Mesothelial cell of epicardium (in vitro differentiated cells): ENCODE measurements at places on chromosomes 1 and 21. TPM values are rescaled to one million over a fixed set of nuclear protein-coding genes. Genes with fewer than 3 reads are reported as not detected.

GRCh38 chr1:112284796-112285195 lies 111.2 kb upstream of the CTTNBP2NL start:
- DNase-seq: no peak

The NIPAL3 gene
- total RNA-seq: 19.3 to 21.3 TPM (median 20.6 TPM) in 3 replicates

- DNase-seq: no peak
Observed at GRCh38 chr21:32392299-32392879, 423 bp downstream of the URB1 start.

GRCh38 chr1:245493029-245493428 lies 338.2 kb downstream of the KIF26B start:
- DNase-seq: no peak

DNA sequence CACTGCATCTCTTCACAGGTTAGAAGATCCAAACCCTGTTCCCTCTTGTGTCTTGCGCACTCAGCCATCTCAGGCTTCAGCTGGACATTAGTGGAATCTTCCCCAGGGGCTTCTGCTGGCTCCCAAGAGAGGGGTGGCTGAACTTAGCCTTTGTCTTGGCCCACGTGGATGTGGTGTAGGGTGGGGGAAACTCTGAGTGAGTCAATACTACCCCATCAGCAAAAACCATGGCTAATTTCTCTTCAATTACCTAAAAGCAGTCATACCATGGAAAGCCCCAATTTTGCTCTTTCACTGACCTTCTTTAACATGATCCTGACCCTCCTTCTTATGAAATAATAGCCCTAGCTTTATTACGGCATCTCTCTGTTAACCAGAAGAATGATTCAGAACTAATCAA lies 72.5 kb upstream of the RAB3GAP2 start:
- no peak for DNase-seq

The CD52 gene
- total RNA-seq: 1.1 to 1.9 TPM (median 1.6 TPM) in 3 replicates

DNA sequence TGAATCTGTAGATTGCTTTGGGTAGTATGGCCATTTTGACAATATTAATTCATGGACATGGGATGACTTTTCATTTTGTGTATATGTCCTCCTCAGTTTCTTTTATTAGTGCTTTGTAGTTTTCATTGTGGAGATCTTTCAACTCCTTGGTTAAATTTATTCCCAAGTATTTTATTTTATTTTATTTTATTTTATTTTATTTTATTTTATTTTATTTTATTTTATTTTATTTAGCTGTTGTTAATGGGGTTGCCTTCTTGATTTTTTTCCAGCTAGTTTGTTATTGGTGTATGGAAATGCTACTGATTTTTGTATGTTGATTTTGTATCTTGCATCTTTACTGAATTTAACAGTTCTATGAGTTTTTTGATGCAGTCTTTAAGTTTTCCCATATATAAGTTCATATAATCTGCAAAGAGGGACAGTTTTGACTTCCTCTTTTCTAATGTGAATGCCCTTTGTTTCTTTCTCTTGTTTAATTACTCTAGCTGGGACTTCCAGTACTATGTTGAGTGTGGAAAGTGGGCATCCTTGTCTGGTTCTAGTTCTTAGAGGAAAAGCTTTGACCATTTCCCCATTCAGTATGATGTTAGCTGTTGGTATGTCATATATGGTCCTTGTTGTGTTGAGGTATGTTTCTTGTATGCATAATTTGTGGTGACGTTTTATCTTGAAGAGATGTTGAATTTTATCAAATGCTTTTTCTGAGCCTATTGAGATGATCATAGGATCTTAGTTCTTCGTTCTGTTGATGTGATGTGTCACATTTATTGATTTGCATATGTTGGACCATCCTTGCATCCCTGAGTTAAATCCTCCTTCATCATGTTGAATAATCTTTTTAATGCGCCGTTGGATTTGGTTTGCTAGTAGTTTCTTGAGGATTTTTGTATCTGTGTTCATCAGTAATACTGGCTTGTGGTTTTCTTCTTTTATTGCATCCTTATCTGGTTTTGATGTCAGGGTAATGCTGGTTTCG lies 14.3 kb downstream of the CEPT1 start:
- DNase-seq: no peak

The PDC gene
- total RNA-seq: not detected in 3 replicates

DNA sequence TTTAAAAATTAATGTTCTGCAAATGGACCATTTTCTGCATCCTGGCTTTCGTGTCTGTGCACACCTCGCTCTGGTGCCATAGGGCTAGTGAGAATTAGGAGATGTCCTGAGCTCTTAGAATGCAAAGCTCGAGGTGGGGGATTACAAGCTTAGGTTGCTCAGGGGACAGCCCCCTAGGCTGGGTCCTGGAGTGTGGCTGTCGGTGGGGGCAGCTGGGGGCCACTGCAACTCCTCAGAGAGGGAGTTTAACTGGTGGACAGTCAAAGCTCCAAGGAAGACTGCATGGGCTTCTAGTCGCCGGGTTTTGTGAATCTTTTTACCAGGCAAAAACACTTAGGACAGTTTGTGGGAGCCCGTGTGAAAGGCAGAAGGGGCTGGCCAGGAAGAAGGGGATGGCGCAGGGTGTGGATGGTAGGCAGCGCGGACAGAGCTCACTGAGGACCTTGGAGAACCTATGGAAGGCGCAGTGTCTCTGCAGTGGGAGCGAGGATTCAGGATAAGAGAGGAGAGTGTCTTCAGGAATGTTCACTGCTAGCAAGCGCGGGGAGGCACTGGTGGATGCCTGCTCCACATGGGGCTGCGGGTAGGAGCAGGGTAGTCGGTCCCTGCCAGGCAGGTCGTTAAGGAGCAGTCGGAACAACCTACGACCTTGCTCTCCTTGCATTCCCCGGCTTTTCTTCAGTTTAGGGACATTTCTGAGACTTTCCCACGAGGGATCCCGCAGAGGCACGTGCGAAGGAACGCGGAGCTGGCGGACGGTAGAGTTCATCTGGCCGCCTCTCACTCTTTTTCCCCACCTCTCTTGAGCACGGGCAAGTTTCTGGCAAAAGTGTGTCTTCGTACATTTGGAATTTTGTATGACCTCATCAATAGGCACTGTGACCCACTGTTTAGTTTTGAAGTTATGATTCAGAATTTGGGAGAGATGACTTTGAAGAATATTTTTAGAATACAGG lies 12.9 kb upstream of the KCNE1 start:
- DNase-seq: no peak

The SLC44A3 gene
- 9.2 to 13.2 TPM (median 11.2 TPM) in 3 replicates for total RNA-seq

The NPPB gene
- 1.3 to 2.5 TPM (median 2.3 TPM) in 3 replicates for total RNA-seq

- DNase-seq: no peak
Observed at GRCh38 chr21:44902268-44903049, 18.2 kb downstream of the ITGB2 start.

DNA sequence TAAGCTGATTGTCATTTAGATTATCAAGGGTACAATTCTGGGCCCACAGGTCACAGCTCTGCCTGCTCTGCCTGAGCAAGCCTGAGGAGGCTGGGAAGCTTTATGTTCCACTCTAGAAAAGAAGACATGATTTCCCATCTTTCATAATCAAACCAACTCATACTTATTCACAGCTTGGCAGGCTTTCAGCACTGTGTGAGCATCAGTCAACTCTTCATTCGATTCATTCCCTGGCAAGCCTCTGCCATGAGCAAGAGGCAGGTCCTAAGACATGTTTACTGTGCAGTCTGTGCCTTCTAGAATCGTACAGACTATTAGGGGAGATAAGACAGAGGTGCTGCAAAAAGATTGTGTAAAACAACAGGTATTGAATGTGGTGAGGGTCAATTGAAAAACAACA lies 24.5 kb upstream of the KIRREL1 start:
- DNase-seq: no peak

The S100A7 gene
- total RNA-seq: not detected in 3 replicates
